Fibroblast of mammary gland (primary cell): ENCODE measurements at places on chromosomes 3 and 15.

- peak; percentile 69 for DNase-seq
These were observed 107.1 kb upstream of the PTX3 start for GRCh38 chr3:157329551-157329950.

GRCh38 chr3:163490119-163490518 lies 1588.2 kb downstream of the SI start:
- DNase-seq, result peak; percentile 41

- DNase-seq, result no peak
These were observed 119.5 kb downstream of the RPL22L1 start for GRCh38 chr3:170750478-170750830.

- DNase-seq, result no peak
These were observed 43.6 kb downstream of the SMAD6 start for GRCh38 chr15:66745530-66746230.

DNA sequence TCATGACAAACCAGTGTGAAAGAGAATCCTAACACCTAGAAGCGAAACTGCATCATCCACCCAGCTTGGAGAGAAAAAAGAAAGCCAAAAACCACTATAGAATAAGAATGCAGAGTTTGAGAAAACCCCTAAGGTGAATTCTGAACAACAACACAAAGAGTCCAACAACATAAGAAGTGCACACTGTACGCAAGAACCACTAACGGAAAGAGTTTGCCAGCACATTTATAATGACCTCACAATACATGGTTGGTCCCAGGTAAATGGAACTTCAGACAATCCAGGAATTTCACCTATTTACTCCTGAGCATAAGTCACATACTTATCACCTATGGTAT lies 128.3 kb upstream of the BHLHE40 start:
- no peak for DNase-seq

DNA sequence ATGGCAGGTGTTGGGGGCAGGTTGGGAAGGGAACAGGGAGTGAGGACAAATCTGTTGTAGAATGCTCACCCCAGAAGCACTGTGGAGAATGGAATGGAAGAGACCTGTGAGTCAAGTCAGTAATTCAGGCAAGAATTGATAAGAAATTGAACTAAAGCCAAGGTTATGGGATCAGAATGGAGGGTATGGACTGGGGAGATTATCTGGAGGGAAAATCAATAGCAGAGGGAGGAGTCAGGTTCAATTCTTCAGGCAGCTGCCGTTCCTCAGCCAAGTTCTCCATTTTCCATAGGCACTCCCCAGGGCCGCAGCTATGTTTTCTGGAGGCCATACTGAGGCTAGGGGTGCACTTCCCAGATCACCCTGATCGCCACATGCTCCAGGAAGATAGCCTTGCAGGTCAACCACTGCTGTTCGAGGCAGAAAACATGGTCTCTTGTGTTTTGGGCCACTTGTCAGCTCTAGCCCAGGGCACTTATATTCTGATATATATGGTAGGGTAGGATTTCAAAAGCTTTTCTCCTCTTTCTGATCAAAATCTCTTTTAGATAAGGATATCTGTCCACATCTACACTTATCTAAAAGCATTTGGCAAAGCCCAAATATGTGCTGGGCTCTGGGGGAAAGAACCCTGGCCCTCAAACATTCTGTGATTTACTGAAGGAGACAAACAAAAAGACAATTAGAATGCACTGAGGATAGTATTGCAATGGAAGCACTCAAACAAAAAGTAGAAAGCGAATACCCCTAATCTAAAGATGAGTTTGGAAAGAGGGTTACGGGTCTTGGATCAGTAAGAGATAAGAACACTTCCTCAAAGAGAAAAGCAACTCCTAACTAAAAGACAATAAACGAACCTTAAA lies 92.3 kb downstream of the TMEM212 start:
- DNase-seq, result no peak

DNA sequence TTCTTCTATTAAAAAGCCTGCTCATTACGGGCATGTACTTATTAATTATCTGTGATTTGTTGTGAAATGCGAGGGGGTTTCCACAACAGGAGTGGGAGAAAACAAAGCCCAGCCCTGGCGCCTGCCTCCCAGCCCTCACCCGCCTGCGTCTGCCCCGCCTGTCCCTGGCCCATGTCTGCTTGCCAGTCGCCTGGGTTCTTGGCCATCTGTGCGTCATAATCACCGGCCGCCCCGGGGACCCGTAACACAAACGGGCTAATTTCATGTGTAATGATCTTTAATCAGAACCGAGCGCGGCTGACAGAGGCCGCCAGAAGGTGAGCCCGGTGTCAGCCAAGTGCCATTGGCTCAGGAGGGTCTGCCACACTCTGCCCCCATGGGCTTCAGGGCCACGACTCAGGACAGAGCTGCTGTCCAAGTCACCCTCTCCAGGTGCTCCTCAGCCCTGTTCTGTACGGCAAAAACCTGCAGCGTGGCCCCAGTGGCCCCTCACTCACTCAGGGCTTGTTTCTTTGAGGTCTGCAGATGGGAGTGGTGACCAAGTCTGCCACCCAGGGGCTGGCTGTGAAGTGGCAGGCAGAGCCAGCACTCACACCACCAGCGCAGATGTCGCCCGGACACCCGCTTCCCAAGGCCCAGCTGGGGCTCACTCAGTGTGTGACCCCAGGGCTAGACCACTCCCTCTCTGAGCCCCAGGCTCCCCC lies 28.8 kb upstream of the TMEM115 start:
- no peak for DNase-seq

DNA sequence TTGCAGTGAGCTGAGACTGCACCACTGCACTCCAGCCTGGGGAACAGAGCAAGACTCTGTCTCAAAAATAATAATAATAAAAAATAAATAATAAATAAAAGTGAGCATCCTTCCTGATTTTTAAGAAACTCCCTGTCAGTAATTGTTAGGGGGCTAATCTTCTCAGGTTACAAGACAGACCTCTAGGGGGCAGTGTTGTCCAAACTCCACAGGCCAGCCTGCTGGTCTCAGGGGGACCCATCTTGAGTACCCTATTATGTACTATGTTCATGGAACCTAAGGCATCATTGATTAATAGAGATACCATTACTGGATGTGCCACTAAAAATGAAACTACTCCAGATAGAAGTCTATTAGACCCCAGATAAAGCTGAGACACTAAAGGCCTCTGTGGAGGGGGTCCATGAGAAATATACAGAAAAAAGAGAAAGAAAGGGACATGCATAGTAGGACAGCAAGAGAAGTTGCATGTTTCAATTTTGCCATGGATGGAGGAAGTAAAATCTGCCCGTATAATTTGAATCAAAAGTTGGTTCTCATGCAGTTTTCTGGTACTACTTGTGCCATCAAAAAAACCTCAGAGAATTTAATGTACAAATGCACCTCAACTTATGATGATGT lies 85.5 kb upstream of the CDV3 start:
- peak; percentile 58 for DNase-seq

DNA sequence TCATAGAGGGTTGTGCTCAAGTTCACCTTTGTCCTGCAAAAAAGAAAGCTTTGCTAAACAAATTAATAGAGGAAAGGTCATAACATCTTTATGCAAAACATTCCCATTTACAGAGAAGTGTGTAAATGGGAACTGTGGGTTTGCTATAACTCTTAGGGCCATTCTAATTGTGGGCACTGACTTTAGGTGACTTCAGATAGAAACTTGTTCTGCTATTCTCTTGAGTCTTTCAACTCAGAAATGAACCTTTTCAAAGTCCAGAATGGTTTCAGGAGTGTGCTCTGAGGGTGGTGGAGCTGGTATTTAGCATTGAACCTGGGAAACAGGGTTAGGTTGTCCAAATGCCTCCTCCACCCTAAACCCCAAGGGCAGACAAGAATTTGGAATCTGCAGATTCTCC lies 34.0 kb downstream of the SPTSSB start:
- no peak for DNase-seq

GRCh38 chr3:9748031-9748430 lies 1.7 kb upstream of the OGG1 start:
- DNase-seq, result no peak

DNA sequence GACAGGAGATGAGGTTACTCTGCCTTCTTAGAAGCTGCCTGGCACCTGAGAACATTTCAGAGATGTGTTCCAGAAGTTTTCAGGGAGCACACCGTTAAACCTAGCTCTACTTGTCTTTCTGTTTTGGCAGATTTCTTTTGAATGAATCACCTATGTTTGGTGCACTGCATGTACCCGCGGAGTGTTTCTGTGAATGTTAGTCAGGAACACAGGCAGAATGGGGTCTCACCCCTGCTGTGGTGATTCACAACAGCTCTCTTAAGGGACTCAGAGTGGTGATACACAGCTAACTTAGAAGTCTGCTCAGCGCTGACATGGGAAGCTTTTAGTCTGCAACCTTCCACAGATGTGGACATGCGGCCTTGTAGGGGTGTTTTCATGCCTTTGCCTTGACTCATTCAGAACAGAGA lies 24.0 kb downstream of the TSEN2 start:
- DNase-seq, result peak; percentile 100

DNA sequence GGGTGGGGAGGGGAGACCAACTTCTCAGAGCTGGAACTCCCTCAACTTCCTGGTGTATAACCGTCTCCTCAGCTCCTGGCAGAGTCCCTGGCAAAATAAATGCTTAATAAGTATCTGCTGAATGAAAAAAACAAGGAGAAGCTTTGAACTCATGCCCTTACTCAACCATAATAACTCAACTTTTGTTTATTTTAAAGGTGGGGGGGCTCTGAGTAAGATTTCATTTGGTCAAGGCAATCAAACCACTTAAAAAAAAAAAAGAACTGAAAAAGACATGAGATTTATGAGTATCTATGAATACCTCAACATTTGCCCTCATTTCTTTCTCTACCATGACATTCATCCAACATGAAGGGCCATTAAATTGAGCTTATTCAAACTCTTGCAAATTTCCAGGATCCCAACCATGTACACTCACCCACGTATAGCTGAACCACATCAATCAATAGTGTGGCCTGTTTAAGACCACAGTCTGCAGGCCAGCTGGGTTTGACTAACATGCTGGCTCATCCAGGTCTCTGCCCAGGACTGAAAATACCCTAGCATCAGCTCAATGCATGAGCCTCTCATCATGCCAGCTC lies 157.9 kb downstream of the FOXP1 start:
- peak; percentile 95 for DNase-seq

DNA sequence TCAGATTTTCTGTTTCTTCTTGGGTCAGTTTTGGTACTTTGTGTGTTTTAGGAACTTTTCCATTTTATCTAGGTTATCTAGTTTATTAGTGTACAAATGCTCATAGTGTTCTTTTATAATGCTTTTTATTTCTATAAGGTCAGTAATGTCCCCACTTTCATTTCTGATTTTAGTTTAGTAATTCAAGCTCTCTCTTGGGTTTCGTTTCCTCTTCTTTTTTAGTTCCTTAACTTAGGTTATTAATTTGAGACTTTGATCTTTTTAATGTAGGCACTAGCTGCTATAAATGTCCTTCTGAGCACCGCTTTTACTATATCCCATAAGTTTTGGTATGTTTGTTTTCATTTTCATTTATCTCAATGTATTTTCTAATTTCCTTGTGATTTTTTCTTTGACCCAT lies 27.0 kb upstream of the CD200R1L start:
- no peak for DNase-seq

DNA sequence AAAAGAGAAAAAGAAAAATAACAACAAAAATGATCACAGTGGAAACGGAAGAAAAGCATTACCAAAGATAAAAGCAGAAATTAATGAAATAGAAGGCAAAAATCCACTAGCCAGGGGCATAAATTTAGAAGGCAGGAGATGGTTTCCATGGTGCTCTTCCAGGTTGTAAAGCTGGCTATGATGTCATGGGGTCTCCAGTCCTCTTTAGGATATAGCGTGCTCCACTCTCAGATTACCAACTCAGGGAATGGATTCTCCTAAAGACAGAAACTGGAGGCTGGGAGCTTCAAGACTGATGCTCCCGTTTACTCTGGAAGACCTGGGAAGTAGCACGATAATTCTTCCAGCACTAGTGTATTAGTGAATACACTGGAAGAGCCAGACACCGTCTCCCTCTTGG lies 10.9 kb upstream of the ULK4 start:
- no peak for DNase-seq

- DNase-seq, result no peak
These were observed 26.6 kb downstream of the AGBL1 start for GRCh38 chr15:86106306-86106705.

GRCh38 chr3:156416846-156417558 lies 137.9 kb downstream of the SSR3 start:
- peak; percentile 69 for DNase-seq

GRCh38 chr3:39205919-39206516 lies 13.6 kb upstream of the XIRP1 start:
- no peak for DNase-seq

- DNase-seq, result no peak
These were observed 7.0 kb upstream of the AHSG start for GRCh38 chr3:186605561-186606545.

DNA sequence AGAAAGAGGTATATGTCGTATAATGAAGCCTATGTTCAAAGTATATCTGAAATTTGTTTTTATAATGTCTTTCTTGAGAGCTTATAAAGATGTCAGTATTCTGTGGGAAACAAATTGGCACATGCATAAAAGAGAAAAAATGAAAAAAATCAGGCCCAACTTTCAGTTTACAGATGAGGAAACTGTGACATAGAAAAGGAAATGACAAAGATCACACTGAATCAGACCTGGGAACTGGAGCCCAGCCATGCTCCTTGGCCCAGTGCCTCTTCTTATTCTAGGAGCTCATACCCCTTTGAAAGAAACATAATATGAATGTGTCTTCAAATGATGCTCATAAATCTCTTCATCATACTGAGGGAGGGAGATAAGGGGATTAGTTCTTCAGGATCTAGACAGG lies 48.4 kb downstream of the TMEM44 start:
- DNase-seq, result peak; percentile 86

- DNase-seq, result peak; percentile 25
These were observed 377.0 kb downstream of the FEZF2 start for GRCh38 chr3:61996366-61996765.

DNA sequence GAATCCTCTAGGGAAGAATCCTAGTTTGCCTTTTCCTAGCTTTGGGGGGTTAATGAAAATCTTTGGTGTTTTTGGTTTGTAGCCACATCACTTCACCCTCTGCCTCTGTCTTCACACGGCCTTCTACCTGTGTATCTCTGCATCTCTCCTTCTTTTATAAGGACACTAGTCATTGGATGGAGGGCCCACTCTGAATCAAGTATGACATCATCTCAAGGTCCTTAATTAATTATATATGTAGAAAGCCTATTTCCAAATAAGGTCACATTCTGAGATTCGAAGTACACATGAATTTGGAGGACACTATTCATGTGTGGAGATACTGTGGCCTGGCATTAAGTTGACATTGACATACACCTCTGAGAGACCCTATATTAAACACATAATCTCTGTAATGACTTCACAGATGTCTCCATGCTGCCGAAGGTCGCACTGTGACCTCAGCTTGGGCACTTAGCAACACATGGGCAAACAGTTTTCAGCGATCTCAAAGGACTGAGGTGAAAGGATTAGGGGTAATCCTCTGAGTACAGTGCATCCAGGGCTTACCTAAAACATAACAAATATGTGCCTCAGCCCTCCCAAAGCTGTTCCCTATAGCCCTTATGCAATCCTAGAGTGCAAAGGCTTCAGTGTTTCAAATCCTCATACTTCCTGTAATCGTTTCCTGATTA lies 446.0 kb downstream of the FGF12 start:
- no peak for DNase-seq

DNA sequence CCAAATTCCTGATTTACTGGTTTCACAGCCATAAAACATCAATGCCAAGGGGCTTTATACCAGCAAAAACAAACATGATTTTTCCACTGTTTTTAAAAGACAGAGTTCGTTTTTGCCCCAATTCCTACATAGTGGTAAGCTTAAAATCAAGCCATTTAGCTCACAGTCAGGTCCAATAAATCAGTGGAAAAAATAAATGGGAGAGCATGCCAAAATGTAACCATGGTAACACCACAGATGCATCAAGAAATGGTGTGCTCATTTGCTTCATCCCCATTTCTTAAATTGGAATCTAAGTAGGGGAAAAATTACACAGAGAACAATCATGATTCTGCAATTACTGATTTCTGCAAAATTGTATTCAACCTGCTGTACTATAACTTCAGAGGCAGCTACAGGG lies 418.8 kb downstream of the MAGI1 start:
- no peak for DNase-seq
